ENCODE measurements at places on chromosomes 16 and 17.

DNA sequence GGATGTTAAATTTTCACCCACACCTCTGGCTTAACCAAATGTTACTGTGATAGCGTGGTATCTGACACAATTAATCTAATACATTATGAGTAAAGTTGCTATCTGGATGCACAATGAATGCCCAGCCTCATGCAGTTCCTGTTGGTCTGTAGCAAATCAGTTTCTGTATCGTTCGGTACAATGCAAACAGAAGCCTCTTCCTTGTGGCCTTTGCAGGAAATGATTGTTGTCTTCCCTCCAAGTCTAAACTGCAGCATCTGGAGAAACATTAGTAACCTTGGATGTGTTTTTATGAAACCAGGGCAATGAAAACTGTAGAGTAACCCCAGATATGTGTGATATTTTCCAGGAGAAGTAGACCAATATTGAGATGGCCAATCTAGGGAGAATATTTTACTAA lies 46.8 kb downstream of the CYB561 start:
- peak; percentile 31 for DNase-seq

DNA sequence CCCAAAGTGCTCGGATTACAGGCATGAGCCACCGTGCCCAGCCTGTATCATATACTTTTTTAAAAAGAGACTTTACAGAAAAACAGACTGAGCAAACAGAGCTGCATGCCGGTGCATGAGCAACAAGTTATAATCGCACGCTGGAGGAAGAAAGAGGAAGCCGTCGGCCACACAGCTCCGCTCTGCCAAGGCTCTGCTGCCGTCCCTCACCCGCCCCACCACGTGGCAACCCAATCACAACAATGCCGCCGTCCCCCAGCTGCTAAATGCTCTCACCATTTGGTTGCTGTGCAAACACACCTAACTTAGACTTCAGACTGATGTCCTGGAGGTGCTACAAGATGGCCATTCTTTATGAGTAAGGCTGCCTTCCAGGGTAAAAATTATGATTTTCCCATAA lies 83.5 kb downstream of the ADCY9 start:
- DNase-seq = no peak

GRCh38 chr16:56311208-56312027 lies 113.9 kb downstream of the AMFR start:
- DNase-seq = no peak

GRCh38 chr16:35391328-35391727 lies 1931.9 kb downstream of the TP53TG3F start:
- DNase-seq = peak; percentile 16

DNA sequence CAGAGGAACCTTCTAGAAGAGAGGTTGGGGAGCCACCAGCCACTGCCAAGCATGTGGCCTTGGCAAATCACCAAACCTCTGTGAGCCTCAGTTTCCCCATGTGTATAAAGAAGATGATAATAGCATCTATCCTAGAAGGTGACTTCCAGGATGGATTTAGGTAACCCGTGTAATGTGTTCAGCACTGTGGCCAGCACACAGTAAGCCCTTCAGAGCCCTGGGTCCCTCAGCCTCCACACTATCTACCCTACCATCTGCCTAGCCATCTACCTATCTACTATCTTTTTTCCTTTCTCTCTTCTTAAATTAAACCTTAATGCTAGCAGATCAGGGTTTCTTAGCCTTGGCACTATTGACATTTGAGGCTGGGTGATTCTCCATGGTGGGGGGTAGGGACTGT lies 33.0 kb downstream of the TEKT5 start:
- DNase-seq = no peak

DNA sequence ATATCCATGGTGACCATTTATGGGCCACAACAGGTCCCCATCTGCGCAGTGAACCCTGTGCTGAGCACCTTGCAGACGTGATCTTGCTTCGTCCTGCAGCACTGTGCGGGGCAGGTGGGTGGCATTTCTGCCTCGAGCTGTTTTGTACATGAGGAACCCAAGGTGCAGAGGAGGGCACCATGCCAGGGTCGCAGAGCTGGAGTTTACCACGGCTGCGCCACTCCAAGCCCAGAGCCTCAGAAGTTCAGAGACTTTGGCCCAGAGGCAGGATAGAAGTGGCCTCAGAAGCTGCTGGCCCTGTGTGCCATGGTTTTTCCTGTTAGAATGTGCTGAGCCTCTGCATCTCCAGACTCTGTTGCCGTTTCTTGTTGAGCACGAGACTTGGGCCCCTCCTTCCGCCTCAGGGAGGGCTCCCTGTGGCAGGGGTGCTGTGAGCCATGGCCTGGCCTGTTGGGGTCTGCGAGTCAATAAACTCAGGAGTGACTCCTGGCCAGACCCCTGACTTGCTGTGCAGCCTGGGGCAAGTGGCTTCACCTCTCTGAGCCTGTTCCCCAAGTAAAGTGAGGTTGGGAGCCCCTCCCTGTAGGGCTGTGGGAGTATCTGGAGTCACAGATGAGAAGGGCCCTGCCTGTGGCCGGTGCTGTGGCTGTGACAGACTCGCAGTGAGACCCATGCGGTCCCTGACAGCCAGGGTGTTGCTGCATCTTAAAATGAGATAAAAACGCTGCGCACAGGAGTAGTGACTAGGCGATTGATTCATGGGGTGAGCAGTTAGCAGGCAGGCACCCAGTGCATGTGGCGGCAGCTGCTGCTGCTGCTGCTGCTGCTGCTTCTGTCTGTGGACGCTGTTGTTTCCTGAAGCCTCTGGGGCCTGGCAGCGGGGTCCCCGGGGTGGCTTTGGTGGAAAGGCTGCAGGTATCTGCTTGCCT lies 11.8 kb downstream of the MAP2K3 start:
- DNase-seq = no peak

DNA sequence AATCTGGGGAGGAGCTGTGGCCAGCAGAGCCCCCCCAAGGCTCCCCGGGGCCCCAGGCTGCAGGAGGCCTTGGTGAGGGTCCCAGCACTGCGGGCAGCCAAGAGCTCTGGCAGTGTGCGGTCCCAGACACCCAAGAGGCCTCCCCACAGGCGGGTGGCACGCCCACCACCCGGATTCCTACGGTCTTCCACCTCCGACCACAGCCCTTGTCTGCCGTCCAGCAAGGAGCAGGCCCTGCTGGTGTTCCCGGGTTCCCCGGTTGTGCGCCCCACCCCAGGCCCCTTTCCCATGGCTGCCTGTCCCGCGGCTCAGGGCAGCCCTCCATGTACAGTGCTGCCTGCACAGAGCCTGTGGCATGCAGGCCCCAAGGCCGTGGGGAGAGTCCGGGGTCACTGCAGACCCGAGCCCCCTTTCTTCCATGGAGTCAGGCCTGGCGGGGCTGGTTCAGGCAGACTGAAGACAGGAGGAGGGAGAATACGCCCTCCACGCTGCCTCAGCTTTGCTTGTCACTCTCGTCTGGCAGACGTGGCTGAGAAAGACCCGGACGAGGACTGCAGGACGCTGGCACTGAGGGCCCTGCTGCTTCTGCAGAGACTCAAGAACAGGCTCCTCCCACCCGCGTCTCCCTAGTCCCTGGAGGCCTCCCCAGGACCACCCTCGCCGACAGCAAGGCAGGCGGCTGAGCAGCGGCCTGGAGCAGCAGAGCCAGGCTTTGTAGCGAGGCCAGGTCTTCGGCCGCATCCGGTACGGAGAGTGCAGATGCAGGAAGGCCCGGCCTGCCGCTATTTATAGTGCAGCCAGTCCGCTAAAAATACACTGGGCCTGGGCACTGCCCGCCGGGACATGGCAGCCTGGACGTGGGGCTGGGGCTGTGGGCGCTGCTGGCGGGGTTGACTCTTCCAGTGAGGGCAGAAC lies 16.4 kb downstream of the TELO2 start:
- peak; percentile 65 for DNase-seq

DNA sequence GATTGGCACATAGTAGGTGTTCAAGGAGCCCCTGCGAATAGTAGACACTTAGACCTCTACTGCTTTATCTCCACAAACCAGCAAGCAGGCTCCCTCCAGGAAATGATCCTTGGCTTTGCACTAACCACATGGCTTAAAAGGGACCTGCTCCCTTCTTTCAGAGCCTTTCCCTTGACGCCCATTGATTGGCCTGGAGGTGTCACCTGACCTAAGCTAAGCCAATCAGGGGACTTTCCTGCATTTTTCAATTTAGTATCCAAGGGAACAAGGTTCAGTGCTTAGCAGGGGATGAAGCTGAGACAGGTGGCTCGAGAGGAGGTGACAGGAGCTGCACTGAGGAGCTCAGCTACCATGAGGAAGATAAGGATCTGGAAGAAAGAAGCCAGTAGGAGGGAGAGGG lies 52.8 kb downstream of the CLEC19A start:
- DNase-seq = no peak

DNA sequence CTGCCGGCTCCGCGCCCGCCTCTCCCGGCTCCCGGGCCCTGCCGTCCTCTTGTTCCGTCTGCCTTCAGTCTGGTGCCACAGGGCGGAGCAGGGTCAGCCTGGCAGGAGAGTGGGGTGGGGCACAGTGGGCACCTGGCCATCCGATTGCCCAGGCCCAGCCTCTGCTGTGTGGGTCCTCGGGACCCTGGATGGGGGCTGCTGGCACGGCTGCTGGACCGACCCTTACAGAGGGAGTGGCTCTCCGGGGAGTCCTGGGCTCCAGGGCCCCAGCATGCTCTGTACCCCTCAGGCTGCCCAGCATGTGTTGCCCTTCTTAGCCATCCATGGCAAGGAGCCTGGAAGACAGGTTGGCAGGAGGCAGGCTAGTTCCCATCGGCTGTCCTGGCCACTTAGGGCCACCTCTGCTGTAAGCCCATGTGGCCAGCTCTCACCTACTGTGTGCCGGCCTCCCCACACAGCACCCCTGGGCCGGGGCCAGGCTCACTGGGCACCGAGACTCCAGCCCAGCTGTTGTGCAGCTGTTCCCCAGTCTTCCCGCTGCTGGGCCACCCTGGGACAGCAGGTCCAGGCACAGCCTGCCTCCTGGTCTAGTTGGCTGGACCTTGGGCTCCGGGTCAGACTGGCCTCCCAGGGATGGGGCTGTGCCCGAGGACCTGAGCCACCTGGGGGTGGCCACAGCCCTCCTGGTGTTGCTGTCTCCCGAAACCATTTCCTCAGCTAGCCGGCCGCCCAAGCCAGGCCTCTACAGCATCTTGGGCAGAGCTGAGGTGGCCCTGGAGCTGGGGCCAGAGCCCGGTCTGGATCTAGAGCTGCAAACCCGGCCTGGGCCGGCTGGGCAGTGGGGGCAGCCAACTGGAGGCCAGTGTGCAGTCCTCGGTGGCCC lies 24.9 kb downstream of the BAHCC1 start:
- DNase-seq = no peak

DNA sequence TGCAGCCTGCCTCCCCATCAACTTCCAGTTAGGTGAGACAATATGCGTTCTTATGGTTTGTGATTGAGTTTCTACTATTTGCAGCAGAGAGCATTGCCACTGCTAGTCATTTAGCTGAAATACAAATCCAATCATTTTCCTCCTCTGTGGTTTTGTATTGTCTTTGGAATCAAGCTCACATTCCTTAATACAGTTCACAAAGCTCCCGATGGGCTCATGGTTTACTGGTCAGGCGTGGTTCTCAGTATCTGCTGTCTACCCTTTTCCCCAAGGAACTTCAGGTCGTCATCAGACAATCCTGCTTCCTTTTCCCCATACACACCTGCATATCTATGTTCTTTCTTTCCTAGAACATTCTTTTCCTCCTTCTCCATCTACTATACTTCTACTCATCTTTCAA lies 69.6 kb upstream of the GAS7 start:
- DNase-seq = no peak

DNA sequence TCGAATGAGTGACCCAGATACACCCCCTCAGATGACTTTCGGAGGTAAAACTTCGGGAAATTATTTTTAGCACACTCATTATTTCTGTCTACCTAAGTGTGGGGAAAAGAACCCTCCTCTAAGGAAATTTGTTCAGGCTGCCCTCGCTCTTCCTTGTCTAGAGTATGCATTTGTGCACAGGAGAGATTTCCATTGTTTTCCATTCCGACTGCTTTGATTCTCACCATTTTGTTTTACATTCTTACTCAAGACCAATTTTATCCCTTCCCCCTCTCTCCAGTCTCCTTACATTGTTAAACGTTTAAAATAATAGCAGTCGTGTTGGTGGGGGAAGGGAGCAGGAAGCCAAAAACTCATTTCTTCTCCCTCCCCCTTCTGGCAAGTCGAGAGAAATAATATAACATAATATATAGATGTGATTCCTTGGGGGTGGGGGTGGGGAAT lies 1.5 kb upstream of the CHD3 start:
- DNase-seq = peak; percentile 87

- no peak for DNase-seq
Observed at GRCh38 chr17:29151567-29151966, 28.6 kb downstream of the MYO18A start.

DNA sequence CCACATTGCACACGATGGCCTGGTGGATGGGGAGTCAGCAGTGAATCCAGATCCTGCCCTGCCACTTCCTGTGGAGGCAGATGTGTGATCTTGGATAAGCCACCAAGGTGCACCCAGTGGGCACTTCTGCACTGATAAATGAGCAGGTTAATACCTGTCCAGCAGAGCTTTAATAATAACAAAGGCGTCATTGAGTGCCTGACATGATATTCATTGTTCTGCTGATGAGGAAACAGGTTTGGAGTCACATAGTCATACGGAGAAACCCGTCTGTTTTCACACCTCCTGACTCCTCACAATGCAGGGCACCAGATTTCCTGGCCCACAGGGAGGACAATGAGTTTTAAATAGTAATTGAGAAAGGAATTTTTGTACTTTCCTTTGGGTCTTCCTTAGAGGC lies 324.6 kb upstream of the CDH5 start:
- peak; percentile 49 for DNase-seq

DNA sequence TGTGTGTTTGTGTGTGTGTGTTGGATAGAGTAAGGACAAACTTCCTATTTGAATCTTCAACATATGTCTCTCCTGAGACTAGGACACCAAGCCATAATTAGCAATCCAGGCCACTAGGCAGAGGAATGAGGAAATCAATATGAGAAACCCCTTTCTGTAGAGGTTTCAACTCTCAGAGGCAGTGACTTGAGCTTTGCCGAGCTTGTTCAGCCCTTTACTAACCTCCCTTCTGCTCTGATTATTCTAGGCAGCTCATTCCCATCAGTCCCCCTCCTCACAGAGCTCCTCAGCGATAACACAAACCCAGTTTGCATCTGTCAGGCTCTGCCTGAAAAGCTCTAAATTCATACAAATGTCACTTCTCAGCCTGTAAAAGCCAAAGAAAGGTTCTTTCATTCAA lies 1030.3 kb downstream of the CDH8 start:
- no peak for DNase-seq

- no peak for DNase-seq
Observed at GRCh38 chr16:50688867-50689266, 4.5 kb upstream of the NOD2 start.

GRCh38 chr16:11396241-11397048 lies 51.2 kb downstream of the RMI2 start:
- DNase-seq = peak; percentile 60

GRCh38 chr17:42882166-42882565 lies 18.4 kb upstream of the G6PC1 start:
- DNase-seq = no peak

All from kidney capillary endothelial cell (primary cell).